ENCODE measurements at places on chromosomes 2 and 18.

- DNase-seq = peak; percentile 80
Observed at GRCh38 chr2:28445448-28446258, 50.2 kb upstream of the PLB1 start.

DNA sequence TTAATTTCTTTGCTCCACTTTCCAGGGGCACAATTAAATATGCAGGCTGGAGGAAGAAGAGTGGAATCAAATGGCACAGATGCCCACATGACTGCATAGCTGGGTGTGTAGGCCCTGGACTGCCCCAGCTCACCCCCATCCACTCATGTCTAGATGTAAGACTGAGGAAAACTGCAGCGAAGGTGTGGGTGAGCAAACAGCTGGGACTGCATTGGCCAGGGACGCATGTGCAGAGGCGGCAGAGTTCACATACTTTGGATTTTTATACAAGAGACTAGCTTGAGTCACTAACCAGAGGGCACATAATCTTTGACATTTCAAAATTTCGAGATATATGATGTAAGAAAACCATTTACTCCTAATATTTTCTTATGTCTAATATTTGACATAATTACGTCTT, 60.1 kb downstream of the SPIRE1 start:
- no peak for DNase-seq

DNA sequence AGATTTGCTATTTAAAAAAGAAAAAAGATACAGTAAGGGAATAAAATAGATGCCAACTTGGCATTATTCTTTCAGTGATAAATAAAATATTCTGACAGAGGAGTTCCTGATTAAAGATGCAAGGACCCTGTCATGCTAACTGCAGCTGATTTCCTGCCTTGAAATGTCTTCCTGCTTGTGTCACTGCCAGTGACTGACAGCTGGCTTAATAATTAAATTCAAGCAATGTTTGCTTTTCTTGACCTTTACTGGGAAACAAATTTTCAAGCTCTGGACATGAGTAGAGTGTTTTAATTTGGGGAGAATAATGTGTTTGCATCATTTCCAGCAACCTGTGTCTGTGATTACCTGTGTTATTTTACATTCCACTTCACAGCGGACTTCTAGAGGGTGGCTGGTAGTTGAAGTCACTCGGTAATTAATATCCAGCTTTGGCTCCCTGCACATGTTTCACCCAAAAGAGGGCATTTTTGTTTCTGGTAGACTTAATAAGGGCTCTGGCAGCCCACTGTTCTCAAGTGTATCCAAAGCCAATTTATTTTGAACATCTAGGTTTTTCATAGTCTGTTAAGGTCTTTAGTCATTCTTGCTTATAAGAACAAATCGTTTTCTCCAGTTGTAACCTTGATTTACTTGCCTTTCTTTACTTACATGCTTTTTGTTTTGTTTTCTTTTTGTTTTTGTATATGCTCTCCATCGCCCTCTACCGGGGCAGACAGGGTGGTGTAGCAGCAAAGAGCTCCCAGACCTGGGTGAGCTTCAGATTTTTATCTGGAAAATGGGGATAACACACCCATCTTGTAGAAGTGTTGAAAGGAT, 48.5 kb upstream of the PROKR1 start:
- DNase-seq = peak; percentile 67

DNA sequence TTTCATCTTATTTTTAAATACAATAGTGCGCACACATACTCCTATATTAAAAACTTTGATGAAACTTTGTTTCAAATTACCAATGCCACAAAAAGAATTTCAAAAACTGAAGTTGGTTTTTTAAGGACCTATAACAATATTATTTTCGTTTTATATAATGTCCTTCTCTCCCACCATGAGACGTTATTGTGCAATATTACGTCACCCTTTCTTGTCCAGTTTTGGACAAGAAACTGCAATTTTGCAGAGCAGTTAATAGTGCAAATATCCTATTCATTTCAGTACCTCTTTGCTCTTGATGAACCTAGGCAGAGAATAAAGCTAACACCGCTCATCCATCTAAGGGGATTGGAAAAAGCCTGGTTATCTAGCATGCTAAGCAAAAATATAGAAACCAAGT, 9.7 kb upstream of the ZNF516 start:
- DNase-seq = peak; percentile 84

- no peak for DNase-seq
Observed at GRCh38 chr2:6951046-6951445, 33.8 kb downstream of the RNF144A start.

DNA sequence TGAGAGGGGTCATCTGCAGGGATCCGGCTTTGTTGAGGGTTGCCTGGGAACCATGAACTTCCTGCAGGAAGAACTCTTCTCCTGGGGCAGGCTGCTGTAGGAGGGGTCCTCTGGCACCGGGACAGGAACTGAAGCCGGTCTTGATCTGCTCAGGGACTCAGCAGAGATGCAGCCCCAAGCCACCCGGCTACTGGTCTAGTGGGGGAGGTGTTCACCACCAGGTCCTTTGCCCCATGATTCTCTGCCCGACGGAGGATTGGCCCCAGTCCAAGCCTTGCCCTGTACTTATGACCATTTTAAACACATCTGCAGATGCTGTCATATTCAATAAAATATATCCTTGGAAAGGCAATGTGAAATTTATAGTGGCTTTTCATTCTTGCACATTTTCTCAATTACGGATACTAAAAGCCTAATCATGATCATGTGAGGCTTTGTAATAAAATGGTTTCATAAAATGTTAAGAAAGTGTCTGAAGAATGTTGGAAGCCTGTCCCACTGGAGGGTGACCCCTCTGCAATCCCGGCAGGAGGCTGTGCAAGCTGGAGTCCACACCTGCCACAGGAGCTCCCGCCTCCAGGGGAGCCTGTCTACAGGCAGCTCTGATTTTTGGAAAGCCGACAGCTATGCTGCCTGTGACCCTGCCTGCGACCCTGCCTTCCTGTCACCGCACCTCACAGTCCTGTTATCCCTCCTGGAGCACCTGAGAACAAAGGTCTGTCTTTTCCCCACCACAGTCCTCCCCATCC, 98.8 kb upstream of the TAF1B start:
- no peak for DNase-seq

DNA sequence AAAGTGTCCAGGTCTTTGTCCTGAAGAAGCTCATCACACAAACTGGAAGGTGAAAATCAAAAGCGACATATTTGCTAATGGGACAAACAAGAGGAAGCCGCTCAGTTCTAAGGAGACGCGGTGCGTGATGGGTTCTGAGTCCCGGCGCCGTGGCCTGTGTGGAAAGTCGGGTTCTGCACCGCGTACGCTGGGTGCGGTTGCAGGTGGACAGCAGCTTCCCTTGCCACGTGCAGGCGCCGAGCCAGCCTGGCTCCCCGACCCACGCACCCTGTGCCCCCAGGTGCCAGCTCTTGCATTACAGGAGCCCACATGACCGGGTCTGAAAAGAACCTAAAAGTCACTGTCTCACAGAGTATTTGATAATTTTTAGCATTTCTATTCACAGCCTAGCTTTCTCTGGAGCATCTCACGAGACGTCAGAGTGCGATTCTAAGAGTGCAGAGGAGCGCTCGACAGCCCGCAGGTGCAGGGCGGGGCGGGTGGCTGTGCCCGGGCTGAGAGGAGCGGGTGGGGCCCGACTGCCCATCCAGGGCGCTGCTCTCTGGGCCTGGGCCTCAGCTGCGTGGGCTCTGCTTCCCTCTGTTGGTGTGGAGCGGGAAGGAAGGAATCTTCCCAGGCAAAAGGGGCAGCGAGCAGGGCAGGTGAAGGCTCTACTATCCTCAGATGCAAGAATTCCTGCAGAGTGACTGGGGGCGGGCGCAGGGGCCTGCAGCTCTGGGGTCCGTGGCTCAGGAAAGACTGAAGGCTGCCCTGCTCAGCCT, 39.4 kb downstream of the MYT1L start:
- no peak for DNase-seq

DNA sequence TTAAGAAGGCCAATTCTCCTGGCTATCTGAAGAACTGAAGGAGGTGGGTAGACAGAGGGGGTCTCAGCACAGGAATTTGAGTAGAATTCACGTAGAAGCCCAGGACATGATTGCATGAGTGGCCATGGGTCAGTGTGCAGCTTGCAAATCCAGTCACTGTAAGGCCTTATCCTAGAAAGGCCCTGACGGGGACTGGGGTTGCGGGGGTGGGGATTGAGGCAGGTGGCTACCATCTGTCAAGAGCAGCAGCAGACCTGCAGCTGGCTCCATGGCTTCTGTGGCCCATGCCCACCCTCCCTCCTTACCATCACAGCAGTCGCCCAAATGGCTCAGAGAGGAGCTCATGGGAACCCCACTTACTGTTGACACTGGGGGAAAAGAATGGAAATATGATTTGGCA, 34.6 kb upstream of the SLC14A1 start:
- DNase-seq = no peak

- no peak for DNase-seq
Observed at GRCh38 chr2:64629875-64630274, 23.8 kb downstream of the SERTAD2 start.

GRCh38 chr2:144694456-144694855, 174.5 kb upstream of the ZEB2 start:
- no peak for DNase-seq

DNA sequence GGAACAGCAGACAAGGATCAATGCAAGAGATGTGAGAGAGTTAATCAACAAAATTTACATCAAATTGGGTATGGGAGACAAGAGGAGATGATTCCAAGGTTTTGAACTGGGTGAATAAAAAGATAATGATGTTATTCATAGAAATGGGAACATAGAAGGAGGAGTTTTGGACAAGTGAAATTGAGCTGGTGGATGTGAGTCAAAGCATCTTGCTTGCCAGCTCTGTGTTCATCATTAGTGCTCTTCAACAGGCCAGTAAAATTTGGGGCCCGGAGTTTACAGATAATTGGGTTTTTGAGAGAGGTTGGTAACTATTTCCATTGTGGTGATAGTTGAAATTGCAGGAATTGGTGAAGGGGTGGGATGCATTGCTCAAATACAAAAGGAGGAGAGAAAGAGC, 69.9 kb upstream of the CAVIN2 start:
- DNase-seq = no peak

- DNase-seq = no peak
Observed at GRCh38 chr2:28982381-28982950, 1.4 kb downstream of the TOGARAM2 start.

- DNase-seq = no peak
Observed at GRCh38 chr2:233565685-233566140, 869 bp downstream of the USP40 start.

GRCh38 chr2:160415991-160416390, 77.6 kb downstream of the RBMS1 start:
- no peak for DNase-seq

- DNase-seq = no peak
Observed at GRCh38 chr18:7568426-7568825, 1.3 kb downstream of the PTPRM start.

GRCh38 chr18:3388980-3389379, 61.0 kb upstream of the TGIF1 start:
- DNase-seq = no peak

- no peak for DNase-seq
Observed at GRCh38 chr2:162477011-162477410, 133.1 kb downstream of the GCA start.

- DNase-seq = no peak
Observed at GRCh38 chr2:61045999-61046398, 19.7 kb upstream of the SANBR start.

- DNase-seq = no peak
Observed at GRCh38 chr2:10109311-10109710, 13.2 kb upstream of the RRM2 start.

GRCh38 chr2:6820903-6821584, 44.7 kb downstream of the CMPK2 start:
- peak; percentile 15 for DNase-seq

DNA sequence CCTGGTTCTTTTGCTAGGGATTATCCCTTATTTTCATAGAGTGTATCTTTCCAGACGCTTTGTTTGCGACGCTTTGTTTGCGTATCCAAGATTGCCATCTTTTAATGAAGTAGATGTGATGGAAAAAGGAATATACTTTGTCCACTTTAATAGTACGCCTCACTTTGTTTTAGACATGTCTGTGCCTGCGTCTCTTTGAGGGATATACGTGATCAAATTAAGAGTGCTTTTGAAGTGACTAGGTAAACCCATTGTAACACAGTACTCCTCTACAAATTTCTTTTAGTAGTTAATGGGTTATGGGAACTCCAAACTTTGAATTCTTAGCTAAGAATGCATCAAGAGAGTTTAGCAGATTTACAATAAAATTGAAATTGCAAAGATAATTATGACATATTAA, 27.9 kb downstream of the ACSL3 start:
- no peak for DNase-seq

DNA sequence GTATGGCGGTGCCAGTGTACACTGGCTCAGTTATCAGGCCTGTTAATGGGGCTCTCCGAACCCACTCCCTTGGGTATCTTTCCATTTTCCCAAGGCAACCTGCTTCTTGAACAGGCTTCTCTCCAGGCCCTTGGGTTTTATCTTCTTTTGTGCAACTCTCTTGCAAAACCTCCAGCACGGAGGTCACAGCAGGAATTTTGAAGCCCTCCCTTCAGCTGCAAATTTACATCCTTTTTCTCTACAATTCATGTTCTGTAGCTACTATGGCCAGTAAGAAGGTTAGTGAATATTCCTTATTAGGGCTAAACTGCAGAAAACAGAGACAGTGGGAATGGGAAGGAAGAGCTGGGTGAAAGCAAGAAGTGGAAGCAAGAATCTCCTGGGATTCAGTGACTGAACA, 10.4 kb upstream of the NPAS2 start:
- DNase-seq = no peak

DNA sequence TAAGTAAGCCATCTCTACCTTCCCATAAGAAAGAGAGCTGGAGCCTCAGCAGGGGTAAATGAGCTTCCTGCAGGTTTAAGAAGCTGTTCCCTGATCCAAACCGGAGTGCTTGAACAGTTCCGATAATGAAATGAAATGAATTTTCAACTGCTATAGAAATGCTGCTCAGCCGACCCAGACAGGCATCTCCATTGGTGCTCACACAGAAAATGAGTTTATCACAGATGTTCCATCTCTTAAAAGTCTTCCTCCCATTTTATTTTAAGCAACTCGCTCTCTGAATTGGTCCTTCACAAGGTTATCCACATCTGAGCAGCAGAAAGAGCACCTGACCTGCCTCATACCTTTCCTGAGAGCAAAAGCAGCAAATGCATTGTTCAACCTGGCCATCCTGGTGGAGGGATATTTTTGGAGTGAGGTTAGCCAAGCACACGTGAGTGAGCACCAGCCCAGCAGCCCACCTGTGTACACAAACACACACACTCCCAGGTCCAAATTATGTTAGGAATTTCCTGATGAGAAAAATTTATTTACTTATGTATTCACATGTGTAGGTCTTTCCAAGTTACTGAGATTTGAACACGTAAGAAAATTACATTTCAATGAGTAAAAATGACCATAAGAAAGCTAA, 42.2 kb upstream of the CCDC68 start:
- DNase-seq = no peak

GRCh38 chr2:20381457-20381856, 30.8 kb upstream of the PUM2 start:
- no peak for DNase-seq

GRCh38 chr2:210475706-210476105, 853 bp downstream of the LANCL1 start:
- DNase-seq = peak; percentile 16

All from NB4 (cell line).